ENCODE measurements at places on chromosomes 12 and 14.

DNA sequence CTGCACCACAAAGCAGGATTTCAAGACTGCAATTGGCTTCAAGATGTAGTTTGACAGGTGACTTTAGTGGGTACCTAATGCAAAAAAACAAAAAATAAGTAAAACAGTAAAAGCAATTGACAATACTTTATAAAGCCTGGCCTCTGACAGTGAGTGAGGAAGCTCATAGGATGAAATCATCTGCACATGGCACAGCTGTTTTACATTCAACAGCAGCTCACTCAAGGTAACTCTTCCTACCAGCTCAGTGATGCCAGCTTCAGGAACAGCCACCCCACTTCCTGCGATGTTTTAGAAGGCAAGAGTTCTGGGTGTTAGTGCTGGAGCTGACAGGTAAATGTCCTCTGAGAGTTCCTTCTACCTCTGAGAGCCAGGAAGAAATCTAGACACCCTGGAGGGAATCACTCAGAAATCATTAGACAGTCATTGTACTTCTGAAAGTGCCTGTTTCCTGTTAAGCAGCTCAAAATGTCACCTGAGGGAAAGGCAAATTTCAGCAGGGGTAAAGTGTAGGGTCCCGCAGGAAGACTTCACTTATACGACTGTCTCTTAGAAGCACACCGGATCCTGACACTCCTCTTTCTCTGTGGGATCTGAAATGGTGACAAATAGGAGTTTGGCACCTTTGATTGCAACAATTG is 99.9 kb downstream of the FOXN3 start:
- no peak for DNase-seq

DNA sequence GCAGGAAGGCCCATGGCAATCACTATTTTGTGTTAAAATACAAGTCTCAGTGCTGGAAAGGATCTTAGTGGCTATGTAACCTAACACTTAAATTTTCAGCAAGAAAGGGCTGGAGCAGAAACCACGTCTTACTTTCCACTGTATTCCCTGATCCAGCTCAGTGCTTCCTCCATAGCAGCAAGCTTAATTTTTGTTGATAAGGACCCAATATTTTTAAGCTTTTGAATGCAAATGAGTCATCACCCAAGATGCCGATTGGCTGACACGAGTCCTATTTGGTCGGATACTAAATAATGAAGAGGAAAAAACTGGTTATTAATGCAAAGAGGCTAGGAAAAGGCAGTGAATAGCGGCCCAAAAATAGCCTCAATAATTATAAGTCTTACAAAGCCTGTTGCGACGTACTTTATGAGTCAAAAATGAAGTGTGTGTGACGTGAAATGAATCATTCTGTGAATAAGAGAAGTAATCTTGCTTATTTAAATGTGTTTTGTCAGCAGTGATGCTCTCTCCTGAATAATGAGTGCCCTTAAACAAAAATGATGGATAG is 46.9 kb upstream of the IGF1 start:
- no peak for DNase-seq

DNA sequence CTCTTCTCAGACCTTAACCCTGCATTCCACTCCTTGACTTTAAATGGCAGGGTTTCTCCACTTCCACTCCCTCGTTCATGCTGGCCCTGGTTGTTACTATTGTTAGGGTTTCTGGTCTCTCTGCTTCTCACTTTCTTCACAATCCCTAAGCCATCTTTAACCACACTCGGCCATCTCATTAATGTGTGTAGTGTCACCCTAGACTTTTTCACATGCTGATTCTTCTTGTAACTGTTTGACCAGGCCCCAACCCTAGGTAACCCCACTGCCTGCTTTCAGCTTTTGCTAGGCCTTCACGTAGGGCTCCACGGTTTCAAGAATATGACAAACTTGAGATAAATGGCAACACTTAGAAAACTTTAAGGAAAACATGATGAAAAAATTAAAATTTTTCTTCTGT is 195.1 kb downstream of the IPO8 start:
- no peak for DNase-seq

- no peak for DNase-seq
Observed at GRCh38 chr12:5567016-5567725, 135.3 kb downstream of the NTF3 start.

- no peak for DNase-seq
Observed at GRCh38 chr14:77314539-77315457, 5.9 kb downstream of the POMT2 start.

DNA sequence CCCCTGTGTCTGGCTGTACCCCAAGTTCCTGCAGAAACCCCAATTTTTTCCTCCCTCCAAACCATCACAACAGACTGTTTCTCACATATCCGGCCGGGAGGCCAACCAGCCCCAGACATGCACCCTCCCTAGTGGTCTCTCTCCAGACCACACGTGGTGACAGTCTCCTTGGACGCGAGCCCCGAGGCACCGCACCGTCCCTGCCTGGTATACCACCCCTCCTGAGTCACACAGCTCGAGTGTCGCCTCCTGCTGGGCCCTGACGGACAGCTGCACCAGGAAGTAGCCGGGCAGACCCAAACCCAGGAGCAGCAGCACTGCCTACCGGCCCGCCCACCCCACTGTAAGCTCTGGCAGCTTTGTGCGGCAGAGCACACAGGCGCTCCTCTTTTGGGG is 97.4 kb downstream of the RFLNA start:
- DNase-seq = no peak

GRCh38 chr12:109458086-109458485 is 19.0 kb downstream of the KCTD10 start:
- DNase-seq = no peak

- no peak for DNase-seq
Observed at GRCh38 chr14:105171004-105171673, 2.6 kb upstream of the JAG2 start.

- no peak for DNase-seq
Observed at GRCh38 chr12:774051-774614, 21.8 kb downstream of the WNK1 start.

DNA sequence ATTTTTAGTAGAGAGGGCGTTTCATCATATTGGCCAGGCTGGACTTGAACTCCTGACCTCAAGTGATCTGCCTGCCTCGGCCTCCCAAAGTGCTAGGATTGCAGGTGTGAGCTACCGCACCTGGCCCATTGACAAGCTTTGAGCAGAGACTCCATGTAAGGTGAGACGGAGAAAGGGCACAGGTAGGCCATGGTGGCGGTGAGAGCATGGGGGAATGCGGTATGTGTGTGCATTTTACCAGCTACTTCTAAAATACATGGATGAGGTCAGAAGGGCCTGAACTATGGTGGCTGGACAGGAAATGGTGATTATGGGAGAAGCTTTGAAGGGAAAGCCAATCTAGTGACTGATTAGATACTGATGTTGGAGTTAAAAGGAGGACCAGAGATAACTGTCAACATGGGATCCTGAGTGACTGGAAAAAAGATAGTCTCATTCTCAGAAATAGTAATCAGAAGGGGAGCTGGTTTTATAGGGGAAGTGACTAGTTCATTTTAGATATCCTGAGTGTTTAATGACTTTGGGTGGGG is 21.9 kb upstream of the PTPRB start:
- DNase-seq = no peak

DNA sequence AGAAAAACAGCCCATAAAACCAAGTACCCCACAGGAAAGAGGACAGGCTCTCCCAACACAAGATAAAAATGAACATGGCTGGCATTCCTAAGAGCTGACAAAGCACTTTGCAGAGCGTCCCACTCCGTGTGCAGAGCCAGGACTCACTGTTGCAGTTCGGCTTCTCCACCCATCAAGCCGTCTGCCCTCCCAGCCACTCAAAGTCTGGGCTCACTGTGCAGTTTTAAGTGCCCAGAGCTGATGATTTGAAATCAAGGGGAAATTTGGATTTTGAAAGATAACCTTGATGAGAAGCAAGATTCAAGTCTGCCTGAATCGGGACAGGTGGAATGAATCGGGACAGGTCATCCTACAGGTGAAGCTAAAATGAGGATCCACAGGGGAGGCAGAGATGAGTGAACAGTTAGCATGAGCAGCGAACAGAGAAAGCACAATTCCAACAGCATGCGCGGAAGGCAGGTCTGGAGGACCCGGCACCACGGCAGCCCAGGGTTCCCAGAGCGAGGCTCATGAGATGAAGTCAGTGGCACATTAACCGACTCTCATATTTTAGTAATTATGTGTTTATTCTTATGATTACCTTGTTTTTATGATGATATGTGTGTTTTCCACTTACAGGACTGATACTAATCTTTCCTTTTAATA is 39.8 kb upstream of the GPR68 start:
- DNase-seq = no peak

DNA sequence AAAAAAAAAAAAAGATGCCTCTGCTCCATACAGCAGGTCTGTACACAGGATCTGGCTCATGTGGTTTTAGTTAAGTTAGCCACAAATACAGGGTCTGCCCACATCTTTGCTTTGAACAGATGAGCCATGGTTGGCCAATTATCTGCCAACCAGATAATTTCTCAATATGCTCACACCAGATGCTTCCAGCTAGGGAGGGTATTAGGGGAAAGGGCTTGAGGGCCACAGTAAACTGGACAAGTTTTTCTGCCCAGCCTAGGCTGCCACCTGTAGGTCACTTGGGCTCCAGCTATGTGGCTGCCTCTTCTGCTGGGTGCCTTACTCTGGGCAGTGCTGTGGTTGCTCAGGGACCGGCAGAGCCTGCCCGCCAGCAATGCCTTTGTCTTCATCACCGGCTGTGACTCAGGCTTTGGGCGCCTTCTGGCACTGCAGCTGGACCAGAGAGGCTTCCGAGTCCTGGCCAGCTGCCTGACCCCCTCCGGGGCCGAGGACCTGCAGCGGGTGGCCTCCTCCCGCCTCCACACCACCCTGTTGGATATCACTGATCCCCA is 776 bp downstream of the RDH5 start:
- no peak for DNase-seq

- no peak for DNase-seq
Observed at GRCh38 chr14:31307198-31307597, 99.6 kb upstream of the HECTD1 start.

DNA sequence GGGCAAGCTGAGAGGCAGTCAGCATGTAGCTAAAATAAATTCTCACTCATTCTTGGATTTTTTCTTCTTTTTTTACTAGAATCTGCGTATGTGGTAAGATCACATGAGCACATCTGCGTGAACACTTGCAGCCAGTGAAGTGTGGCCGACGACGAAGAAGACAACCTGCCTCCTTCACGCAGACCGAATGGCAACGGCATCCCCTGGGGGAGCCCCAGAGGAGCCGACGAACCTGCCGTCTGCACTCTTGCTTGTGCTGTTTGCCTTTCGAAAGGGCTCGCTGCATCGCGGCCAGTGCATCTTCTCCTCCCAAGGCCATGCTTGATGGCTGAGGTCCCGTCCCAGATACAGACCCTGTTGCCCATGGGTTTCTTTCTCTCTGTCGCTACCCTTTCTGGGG is 113.8 kb downstream of the KCNK10 start:
- DNase-seq = no peak

GRCh38 chr14:105005929-105006830 is 14.7 kb downstream of the CDCA4 start:
- DNase-seq = no peak

- DNase-seq = no peak
Observed at GRCh38 chr12:75227132-75227531, 17.5 kb upstream of the KCNC2 start.

- DNase-seq = no peak
Observed at GRCh38 chr14:87264796-87265195, 728.2 kb downstream of the GALC start.

DNA sequence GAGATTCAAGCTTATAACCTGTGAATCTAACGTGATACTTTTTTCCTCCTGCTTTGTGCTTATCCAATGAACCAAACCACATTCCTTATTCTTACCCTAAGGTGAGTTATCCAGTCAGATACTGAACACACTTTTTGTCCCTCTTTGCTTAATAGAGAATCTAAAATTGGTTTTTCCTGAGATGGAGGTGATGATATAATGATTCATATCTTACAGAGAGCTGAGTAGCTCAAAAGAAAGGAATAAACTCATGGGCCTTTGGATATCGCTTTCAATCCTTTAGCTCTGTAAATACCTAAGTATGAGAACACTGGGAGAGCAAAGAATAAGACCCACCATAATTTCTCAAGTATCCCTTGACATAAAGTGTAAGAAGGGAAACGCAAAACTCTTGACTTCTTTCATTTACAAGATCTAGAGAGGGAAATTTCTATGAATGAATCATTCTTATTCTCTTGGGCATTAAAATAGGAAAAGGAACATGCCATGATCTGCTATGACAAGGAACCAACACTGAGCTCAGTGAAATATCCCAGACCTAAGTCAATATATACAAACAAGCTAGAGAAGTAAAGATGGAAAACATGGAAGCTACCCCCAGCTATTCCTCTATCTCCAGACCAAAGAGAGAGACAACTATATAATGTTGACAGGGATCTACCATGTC is 81.8 kb upstream of the STAC3 start:
- no peak for DNase-seq

GRCh38 chr14:30252783-30253674 is 305.9 kb upstream of the G2E3 start:
- DNase-seq = no peak

DNA sequence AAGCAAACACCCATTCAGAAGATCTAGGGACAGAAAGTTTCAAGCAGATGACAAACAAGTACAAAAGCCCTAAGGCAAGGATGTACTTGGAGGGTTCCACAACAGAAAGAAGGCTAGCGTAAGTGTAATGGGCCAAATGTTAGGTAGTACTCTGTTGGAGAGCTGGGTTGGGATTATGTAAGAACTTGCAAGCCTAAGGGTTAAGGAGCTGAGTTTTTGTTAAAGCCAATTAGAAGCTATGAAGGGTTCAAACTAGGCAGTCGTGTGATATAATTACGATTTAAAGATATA is 41.4 kb downstream of the HECTD1 start:
- no peak for DNase-seq

- DNase-seq = no peak
Observed at GRCh38 chr12:29270446-29270845, 110.5 kb downstream of the ERGIC2 start.

- no peak for DNase-seq
Observed at GRCh38 chr12:45458238-45458637, 242.3 kb downstream of the ANO6 start.

DNA sequence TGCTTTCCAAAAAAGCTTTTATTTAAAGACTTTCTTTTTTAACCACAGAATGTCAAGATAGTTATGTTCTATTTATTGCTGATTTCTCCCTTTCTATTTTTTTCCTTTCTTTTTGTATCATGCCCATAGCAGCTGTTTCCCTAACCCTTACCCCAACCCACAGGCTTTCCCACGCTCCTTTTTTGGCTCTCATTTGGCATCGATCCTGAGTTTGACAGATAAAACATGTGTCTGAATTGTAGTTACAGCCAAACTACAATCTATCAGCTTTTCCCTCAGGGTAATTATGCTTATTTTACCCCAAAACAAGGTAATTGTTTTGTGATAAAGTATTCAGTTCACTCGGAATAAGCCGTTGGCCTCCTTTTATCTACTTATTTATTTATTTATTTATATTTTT is 46.7 kb downstream of the PDE3A start:
- DNase-seq = no peak

GRCh38 chr14:68666236-68666635 is 126.6 kb downstream of the ZFP36L1 start:
- DNase-seq = no peak

All from stimulated activated CD4-positive, alpha-beta T cell treated with anti-CD3 and anti-CD28 coated beads, Interleukin-1b, Interleukin-23, amount 100 ng/mL, for 24 hours (primary cell).